NCI-H1436 (cell line): ENCODE measurements at places on chromosomes 3 and 15.

DNA sequence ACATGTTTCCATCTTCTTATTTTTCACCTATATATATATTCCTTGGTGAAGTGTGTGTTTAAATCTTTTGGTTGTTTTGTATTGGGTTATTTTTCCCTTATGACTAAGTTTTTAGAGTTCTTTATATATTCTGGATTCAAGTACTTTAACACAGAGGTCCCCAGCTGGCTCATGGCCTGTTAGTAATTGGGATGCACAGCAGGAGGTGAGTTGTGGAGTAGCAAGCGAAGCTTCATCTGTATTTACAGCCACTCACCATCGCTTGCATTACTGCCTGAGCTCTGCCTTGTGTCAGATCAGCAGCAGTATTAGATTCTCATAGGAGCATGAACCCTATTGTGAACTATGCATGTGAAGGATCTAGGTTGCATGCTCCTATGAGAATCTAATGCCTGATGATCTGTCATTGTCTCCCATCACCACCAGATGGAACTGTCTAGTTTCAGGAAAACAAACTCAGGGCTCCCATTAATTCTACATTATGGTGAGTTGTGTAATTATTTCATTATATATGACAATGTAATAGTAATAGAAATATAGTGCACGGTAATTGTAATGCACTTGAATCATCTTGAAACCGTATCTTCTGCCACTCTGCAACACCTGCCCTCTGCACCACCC lies 151.6 kb downstream of the RSRC1 start:
- DNase-seq, result no peak

- no peak for DNase-seq
Measured at GRCh38 chr3:55935241-55935640, 448.1 kb upstream of the WNT5A start.

GRCh38 chr3:156051651-156052050 lies 68.7 kb upstream of the KCNAB1 start:
- no peak for DNase-seq

GRCh38 chr3:47004369-47005211 lies 25.1 kb downstream of the NBEAL2 start:
- DNase-seq, result no peak
